ENCODE measurements at places on chromosomes 16 and 17.

GRCh38 chr16:15925631-15926030, 23.8 kb upstream of the ABCC1 start:
- no peak for DNase-seq

DNA sequence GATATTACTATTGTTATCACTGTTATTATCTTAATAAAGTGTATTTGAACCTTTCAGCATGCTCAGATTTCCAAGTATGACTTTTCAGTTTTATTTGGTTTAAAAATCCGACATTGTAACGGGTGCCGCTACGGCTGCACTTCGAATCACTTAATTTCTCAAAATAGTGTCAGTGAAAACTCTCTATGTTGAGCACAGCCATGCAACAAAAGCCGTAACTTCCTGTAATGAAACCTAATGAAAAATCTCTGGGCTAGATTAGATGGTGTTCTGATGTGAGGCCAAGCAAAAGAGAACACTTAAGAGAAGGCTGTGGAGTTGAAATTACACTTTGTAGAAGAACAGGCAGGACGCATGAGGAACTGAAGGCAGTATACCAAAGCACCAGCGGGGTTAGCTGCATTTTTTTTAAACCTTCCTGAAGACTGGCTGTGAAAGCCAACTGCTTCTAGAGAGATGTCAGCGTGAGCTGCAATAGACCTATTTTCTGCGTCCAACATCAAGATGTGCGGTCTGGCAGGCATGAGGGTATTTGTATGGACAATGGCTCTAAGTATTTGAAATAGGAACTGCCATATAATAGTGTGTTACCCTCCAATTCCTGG, 1545.0 kb upstream of the GOT2 start:
- DNase-seq: no peak

DNA sequence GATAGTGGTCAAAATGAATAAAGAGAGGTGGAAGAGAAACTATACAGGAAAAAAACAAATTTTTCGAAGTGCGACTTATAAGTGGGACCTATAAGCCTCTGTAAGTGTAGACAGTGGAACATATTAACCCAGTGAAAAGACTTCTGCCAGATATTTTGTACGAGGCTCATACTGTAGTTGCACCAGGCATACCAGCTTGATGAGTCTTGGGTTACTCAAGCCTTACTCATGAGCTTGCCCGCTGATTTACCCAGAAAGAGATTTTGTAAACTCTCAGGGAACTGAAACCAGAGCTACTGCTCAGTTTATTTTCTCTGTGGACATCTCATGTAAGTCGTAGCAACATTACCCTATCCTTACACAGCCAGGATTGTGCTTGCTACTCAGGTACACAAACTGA, 708.0 kb upstream of the SOX9 start:
- no peak for DNase-seq

DNA sequence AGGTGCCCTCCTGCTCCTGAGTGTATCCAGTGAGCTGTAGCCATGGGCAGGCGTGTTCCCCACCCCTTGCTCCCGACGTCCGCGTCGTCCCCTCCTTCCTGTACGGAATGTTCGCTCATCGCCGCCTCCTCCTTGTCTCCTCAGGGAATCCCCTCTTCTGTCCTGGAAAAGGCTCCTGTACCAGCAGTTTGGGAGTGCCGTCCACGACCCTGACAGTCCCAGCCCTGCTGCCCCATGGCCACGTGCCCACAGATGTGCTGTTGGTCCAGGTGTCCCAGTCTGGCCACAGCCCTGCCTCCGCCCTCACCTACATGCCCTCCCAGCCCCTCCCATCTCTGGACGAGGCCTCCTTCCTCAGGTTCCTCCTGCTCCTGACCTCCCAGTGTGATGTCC, 30.2 kb downstream of the OR1D5 start:
- no peak for DNase-seq

- no peak for DNase-seq
Measured at GRCh38 chr16:84199861-84200260, 8.9 kb downstream of the ADAD2 start.

DNA sequence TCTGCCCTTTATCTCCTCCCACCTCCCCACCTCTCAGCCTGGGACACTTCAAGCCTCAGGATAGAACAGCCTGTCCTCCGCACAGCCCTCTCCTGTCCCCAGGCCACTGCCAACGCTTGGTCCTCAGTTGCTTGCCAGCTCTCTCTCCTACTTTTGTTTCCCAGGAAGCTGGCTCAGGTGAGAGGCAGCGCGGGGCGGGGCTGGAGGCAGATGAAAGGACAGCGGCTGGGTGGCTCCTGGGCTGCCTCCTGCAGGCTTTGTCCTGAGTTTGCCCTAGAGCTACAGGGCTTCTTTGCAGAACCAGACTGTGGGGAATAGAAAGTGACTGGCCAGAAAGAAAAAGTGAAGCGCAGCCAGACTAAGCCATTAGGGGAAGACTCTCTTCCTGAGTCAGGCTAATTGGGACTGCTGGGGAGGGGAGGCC, 48.2 kb upstream of the CDC42EP4 start:
- no peak for DNase-seq

GRCh38 chr16:89615176-89615575, 1.7 kb downstream of the DPEP1 start:
- DNase-seq: no peak

GRCh38 chr16:4654964-4655590, 30.5 kb downstream of the MGRN1 start:
- DNase-seq: no peak

DNA sequence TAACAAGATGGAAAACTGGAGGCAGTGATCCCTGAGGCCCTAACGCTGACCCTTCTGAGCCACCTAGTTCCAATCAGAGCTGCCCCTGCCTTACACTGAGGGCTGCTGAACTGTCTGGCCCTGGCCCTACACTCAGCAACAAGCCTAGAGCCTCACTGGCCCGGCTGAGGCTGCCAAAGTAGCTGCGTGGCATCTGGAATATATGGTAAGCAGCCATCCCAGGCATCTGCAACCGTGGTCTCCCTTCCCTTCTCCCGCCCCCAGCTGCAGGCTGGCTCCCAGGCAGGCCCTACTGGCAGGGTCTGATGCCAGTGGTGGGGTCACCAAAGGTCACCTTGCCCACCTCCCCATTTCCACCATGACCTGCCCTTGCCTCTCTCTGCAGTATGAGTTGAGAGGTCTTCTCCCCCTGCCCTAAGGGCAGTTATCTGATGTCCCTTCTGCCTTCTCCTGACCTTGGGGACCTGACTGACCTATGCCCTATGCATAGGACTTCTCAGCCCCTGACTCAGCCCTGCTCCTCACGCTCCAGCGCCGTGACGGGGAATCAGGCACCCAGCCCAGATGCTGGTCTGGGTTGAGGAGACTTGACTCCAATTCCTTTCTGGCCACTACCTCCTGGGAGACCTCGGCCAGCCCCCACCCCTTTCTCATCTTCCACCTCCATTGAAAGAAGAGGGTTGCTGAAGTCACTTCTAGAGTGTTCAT, 45.3 kb downstream of the CPNE2 start:
- DNase-seq: no peak

DNA sequence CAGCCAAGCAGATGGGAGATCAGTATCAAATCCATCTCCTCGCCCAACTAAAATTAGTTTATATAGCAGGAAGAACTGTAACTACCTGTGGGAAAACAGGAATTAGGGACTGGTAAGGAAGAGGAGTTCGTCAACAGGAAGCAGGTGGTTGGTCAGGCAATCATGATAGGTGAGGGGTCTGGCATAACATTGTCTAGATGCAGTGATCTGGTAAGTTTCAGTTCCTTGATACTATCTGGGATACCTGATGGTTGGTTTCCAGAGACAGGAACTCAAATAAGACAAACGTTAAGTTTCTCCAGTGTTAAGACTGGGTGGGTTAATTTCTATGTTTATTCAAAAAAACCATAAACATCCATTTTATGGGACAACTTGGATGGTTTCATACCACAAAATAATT, 53.8 kb downstream of the CEP112 start:
- DNase-seq: no peak

DNA sequence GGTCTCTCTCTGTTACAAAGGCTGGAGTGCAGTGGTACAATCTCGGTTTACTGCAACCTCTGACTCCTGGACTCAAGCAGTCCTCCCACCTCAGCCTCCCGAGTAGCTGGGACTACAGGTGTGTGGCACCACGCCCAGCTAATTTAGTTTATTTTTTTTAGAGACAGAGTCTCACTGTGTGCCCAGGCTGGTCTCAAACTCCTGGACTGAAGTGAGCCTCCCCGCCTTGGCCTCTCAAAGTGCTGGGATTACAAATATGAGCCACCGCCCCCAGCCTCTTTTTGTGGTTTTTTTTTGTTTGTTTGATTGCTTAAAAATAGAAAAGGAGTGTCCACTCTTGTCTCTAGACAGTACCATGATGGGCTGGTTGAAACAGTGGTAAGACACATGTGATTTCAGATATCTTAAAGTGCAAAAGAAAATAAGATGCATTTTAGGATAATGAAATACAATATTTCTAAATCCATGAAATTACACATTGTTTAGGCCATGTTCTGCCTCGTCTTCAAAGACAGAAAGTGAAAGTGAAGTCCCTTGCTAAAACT, 27.4 kb downstream of the KIAA0513 start:
- no peak for DNase-seq

DNA sequence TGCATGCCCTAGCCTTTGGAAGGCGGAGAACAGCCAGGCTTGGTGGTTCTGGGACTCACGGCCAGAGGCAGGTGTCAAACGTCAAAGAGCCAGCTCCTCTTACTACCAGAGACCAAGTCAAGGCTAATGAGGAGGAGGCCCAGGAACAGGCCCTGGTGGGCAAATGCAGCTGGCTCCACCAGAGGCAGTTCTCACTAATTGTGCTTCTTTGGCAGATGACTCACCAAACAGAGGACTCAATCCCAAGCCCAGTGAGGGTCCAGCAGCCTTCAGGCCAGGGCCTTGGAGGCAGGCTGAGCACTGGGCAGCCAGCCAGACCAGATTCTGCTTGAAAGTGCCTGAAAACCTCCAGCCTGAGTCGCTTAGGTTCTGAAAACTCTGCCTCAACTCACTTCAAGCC, 336.5 kb upstream of the CDH5 start:
- DNase-seq: no peak

- no peak for DNase-seq
Measured at GRCh38 chr16:74623839-74624235, 16.9 kb upstream of the GLG1 start.

DNA sequence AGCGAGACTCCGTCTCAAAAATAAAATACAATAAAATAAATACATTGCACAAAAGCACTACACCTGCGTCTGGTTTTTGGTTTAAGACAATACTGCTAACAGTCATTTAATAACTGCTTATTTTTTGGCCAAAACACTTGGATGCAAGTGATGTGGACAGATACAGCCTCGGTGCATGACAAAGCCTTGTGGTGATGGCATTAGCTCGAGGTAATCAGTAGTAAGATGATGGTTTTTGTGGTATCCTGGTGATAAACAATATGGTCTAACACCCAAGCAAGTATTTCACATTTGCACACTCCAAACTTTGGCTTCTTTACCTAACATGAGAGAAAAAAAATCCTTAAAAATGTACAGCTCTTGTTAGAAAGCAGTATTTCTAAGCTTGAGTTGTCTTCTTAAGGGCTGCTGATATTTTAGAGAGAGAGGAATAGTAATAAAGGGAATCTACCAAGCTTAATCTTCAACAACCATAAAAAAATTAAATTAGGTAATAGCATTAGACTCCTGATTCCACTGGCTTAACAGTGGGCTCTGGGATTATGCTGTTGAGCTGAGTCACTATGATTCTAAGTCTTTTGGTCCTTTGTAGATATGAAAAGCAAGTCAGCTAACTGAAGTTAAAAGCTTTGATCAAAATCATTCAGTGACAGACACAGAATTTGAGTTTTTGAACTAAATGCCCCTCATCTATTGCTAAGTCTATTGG, 111.1 kb downstream of the VPS53 start:
- no peak for DNase-seq

GRCh38 chr16:50257876-50258275, 8.5 kb upstream of the ADCY7 start:
- DNase-seq: no peak

- peak; percentile 51 for DNase-seq
Measured at GRCh38 chr17:16419929-16420271, 4.5 kb downstream of the TRPV2 start.

DNA sequence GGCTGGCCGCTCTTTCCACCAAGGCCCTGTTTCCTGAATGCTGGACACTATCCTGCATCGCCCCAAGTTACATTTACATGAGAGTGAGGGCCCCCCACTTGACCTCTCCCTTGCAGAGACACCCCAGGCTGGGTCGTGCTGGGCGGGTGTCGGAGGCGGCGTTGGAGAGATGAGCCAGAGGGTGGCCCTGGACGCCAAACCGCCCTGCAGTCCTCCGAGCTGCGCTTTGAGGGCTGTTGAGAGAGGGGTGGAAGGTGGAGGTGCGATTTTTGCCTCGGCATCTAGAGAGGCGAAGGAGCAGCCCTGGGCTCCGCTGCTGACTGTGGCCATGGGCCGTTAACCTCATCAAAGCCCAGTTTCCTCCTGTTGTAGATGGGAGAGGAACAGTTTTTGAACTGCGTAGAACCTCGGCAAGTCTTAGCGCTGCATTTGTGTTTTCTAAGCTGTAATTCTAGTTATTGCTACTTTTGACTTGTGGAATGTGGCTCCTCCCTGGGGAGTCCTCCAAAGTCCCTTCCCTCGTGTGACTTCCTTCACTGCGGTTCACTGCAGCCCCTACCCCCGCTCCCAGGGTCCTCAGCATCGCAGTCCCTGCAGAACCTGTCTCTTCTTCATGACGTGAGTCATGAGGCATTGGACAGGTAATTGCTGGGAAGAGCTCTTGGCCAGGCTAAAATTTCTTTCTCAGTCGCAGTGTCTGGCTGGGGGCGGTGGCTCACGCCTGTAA, 986 bp upstream of the ELOB start:
- DNase-seq: no peak

DNA sequence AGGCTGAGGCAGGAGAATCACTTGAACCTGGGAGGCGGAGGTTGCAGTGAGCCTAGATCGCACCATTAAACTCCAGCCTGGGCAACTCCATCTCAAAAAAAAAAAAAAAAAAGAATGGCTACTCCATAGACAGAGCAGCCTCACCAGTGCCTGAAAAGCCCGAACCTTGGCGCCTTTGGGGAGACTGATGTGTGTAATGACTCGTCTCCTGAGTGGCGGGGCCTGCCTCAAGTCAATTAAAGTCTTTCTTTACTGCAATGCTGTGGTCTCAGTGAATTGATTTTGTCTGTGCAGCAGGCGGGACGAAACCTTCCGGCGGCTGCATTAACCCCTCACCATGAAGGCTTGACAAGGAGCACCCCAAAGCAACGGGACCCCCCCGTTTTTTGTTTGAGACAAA, 3.5 kb upstream of the UQCC4 start:
- DNase-seq: no peak

DNA sequence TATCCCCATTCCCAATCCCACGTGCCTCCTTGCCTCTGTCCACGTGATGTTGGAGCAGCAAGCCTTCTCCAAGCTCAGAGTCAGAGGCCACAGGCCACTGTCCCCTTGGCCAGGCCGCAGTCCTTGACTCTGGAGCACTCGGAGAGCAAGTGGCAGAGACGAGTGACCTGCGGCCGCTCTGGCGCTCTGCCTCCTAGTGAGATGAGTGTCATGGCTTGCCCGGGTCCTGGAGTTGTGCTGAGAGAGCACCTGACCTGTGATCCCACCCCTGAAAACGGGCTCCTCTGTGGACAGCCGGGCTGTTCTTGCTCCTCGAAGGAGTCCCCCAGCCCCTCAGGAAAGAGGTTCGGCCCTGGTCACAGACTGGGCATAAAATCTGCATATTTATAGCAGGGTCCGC, 10.0 kb upstream of the FASN start:
- no peak for DNase-seq

Measured in stimulated activated CD8-positive, alpha-beta memory T cell treated with anti-CD3 and anti-CD28 coated beads, Interleukin-4, amount 100 ng/mL, for 4 hours (primary cell).